ENCODE measurements at places on chromosomes 7 and 10.

- no peak for DNase-seq
Observed at GRCh38 chr10:22246680-22247391, 29.0 kb upstream of the EBLN1 start.

DNA sequence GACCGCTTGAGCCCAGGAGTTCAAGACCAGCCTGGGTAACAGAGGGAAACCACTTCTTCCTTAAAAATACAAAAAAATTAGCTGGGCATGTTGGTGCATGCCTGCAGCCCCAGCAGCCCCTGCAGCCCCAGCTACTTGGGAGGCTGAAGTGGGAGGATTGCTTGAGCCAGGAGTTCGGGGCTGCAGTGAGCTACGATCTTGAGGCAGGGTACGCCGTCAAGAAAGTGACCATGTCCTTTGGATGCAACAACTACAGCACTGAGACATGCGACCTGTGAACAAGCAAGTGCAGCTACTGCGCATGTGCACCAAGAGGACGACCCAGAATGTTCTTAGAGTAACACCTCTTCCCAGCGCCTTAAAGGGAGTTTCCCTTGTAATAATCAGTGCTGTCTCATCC is 66.6 kb upstream of the ZNF479 start:
- DNase-seq: no peak

- DNase-seq: no peak
Observed at GRCh38 chr10:80199828-80200227, 5.5 kb downstream of the ANXA11 start.

DNA sequence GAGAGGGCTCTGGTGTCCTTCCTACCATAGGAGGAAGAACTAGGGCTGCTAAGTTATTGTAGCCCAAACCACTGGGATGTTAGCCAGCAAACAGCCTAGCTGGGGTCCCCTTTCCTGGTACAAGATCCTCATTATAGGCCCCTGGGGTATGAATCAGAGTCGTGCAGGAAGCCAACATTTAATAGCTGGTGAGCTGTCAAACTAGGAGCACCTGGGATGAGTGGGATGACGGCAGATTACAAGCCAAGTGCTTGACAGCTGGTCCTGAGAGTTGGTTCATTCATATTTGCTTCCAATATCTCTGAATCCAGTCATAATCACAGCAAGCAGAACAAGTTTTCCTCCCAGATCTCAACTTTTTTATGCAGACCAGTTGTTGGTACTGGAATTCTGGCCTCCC is 25.1 kb upstream of the DNAJB12 start:
- no peak for DNase-seq

DNA sequence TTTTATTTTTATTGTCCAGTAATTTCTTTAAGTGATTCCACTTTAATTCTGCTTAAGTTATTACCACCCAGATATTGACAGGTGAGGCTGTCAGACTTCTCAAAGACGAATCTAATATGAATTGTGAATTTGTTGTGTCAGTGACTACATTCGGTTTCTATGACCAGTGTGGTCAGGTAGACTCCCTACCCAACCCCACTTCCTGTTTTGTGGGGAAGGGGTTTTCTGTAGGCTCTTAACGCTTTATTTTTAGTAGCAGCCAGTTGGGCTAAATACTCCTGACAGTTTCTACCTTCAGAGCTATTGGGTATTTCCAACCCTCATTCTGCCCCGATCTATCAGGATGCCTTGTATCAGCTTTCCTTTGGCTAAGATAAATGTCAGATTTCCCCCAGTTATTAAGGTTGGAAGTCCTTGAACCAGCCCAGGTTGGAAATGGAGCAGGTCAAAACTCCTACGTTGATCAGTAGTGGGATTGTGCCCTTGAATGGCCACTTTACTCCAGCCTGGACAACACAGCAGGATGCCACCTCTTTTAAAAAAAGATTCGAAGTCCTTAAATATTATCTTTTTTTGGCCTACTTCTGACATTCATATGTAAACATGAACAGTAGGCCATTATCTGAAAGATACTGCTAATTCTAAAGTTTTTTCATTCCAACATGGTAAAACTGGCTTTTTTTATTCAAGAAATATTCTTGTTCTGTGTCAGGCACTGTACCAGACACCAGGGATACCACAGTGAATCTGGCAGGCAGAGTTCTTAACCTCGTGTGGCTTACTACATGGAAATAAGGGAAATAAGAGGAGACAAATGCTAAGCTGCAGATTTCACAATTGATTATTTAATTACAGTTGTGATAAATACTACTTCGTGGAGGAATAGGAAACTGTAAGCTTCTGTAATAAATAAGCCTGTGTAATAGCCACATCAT is 133.3 kb upstream of the SAMD8 start:
- no peak for DNase-seq

DNA sequence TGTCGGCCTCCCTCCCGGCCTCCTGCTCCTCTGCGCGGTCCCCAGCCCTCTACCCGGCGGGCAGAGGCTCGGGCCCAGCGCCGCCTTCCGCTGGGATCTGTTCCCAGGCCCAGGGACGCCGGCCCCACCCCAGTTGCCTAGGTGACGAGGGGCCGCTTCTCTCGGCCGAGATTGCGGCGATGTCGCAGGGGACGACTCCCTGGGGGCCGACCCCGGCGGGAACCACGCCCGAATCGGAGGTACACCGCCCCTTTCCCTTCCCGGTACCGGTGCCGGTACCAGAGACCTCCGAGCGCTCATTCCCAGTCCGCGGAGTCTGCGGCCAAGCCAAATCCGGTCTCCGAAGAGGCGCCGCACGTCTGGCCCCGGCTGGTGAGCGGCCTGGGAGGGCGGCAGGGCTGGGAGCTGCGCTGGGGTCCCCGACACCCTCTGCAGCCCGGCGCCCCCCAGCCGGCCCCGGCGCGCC is at the start of gene CABCOCO1:
CABCOCO1 (plus strand) TSS at position 136 of the 466 bp plus-strand sequence; CDS start at position 180, 44 bp downstream.
- DNase-seq: no peak

- no peak for DNase-seq
Observed at GRCh38 chr10:117399341-117400196, 24.3 kb upstream of the PDZD8 start.

- peak; percentile 25 for DNase-seq
Observed at GRCh38 chr10:132306864-132307751, 642 bp downstream of the STK32C start.

GRCh38 chr10:125538947-125539731 is 143.8 kb downstream of the TEX36 start:
- DNase-seq: no peak

DNA sequence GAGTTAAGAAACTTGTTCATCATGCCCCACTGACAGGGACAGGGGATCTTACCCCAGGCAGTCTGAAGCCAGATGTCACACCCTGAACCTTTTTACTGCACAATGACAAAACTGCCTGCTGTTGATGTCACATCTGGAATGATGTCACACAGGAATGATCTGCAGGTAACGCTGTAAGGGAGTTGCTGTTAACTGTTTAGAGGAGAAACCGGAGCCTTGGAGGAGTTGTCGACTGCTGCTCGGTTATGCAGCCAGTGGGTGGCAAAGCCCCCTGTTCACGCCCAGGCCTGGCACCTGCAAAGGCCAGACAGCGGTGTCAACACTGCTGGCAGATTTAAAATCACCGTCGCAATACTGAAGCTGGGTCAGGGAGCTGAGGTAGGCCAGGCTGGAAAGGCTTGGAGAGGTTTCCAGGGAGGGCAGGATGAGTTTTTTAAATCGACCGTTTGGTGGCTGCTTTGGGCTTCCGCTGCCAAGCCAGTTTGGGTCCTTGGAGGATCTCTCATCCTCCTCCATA is 10.0 kb upstream of the SLIT1 start:
- no peak for DNase-seq

- DNase-seq: no peak
Observed at GRCh38 chr7:57425969-57426628, 23.9 kb upstream of the ZNF716 start.

GRCh38 chr10:4708123-4708759 is 117.8 kb upstream of the AKR1E2 start:
- DNase-seq: no peak

GRCh38 chr7:48933549-48934085 is 9.3 kb downstream of the CDC14C start:
- no peak for DNase-seq

DNA sequence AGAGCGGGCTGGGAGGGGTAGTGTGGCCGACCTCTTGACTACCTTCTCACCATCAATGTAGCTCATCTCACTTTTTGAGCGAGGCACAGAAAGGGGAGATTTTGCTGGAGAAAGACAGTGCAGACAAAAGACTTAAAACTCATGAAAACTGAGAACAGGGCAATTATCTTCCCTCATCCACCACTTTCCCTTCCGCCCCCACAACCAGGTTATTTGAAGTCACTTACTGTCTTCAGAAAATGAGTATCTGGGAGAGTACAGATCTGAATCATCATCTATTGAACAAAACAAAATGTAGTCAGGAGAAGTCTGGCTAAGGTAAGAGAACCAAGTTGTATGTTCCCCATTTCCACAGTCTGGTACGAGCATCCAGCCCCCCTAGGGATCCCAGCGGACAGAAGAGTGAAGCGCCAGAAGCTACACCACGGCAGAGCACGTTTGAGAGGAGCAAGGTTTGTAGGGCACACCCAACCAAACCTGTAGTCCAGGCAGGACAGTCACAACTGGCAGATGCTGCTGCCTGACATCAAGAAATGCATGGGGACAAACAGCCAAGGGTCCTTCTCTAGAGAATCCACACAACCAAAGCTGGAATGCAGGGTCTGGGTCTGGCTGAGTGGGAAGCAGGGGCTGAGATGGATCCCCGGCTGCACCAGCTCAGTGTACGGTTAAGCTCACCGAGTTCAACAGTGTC is 93.4 kb upstream of the PDLIM1 start:
- no peak for DNase-seq

- no peak for DNase-seq
Observed at GRCh38 chr7:55207436-55208125, 157.6 kb upstream of the LANCL2 start.

- DNase-seq: no peak
Observed at GRCh38 chr10:125444790-125445189, 238.2 kb downstream of the TEX36 start.

GRCh38 chr7:151699928-151700319 is 177.0 kb downstream of the PRKAG2 start:
- no peak for DNase-seq

DNA sequence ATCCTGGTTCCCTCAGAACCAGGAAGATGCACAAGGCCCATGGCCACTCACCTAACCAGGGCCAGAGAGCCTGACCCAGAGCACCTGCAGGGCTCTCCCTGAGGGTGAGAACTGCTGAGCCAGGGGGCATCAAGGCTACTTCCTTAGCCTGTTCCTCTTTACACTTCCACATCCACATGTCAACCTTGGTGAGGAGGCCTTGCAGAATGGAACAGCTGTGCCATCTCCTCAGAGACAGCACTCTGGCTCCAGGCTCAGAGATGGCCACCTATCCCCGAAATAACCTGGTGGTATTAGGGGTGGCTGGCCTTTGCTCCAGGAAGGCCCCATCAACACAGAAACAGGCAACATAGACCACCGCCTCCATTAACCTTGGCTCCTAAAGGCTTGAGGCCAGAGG is 473.0 kb downstream of the RPS24 start:
- no peak for DNase-seq

GRCh38 chr10:27413831-27414348 is 90.2 kb upstream of the RAB18 start:
- DNase-seq: no peak

GRCh38 chr10:79627075-79627474 is 16.3 kb downstream of the SFTPA1 start:
- DNase-seq: no peak

DNA sequence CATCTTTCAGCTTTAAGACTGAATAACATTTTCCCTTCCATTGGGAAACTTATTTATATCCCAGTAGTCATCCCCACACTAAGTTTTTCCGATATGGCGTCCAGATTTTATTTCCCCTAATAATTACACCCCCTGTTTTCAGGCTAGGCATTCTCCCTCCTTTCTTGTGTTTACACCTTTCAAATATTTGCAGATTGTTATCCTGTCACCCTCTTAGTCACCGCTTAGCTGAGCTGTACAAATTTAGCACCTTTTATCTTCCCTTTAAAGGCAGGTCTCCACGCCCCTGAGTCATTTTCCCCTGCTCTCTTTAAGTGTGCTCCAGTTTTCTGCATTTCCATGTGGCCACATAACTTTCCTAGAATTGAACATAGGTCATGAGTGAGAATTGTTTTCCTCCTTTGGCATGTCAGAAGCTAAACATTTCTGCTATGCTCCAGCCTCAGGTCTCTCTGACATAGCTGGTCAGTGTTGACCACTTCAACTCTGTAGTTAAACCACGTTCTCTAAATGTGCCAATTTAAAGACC is 47.4 kb downstream of the LRRC4 start:
- no peak for DNase-seq

DNA sequence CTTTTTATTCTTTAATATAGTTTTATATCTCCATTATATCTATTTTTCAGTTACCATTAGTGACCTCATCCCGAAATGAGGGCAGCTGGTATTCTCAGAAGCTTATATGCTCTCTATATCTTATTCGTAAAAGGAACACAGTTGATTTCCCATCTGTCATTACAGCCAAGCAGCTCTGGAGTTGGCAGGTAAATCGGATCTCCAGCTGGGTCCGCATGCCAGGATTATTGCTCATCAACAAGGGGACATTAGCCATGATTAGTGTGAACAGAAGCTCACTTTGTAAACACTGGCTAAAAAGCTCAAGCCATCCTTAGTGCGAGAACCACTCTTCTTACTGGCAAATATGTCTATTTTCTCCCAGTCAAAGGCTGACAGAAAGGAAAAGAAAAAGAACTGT is 180.3 kb downstream of the NPSR1 start:
- no peak for DNase-seq

GRCh38 chr7:147952918-147953317 is 637.6 kb upstream of the C7orf33 start:
- no peak for DNase-seq

- no peak for DNase-seq
Observed at GRCh38 chr7:38187794-38188440, 9.9 kb downstream of the STARD3NL start.

DNA sequence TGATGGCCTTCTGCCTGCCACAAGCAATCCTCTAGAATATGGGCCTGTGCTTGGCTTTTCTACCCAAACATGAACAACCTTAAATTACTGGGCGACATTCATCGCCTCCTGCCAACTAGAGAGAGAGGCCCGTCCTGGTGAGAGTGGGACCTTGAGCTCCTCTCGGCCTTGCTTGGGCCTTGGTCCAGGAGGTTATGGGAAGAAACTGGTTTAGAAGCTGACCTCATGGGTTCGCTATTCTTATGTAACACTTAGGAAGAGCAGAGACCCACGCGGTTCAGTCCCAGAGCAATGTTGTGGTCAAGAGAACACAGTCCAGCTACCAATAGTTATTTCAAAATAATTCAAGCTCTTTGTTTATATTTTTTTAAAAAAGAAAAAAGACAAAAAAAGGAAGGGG is 176.3 kb upstream of the ZNF32 start:
- DNase-seq: no peak

- no peak for DNase-seq
Observed at GRCh38 chr7:33485747-33486493, 356.6 kb downstream of the BBS9 start.

DNA sequence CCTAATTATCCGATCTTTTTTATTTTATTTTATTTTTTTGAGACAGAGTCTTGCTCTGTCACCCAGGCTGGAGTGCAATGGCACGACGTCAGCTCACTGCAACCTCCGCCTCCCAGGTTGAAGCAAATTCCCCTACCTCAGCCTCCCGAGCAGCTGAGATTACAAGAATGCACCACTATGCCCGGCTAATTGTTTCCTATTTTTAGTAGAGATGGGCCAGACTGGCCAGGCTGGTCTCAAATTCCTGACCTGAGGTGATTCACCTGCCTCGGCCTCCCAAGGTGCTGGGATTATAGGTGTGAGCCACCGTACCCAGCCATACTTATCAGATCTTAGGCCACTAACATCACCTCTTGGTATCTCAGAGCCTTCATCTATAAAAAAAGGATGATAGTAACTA is 4.9 kb downstream of the SLC25A13 start:
- no peak for DNase-seq
